ENCODE measurements at places on chromosomes 2 and 18. TPM values are rescaled to one million over a fixed set of nuclear protein-coding genes. Genes with fewer than 3 reads are reported as not detected.

Gene DOK1
- total RNA-seq: 1.9 TPM

DNA sequence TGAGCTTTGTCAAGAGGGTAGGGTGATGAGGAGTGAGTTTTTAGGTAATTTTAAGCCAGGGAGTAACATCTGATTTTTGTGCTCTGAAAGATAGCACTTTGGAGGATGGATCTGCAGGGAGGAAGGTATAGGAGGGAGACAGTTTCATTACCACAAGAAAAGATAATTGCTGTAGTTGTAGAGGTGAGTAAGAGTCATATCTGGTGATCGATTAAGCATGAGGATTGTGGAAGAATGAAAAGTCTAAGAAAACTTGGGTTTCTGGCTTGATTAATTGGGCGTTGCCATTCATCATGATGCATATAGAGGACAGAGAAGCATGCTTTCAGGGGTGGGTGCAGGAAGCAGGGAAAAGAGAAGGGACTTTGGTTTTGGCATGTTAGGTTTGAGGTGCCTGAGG lies 18.5 kb downstream of the KCMF1 start:
- no peak for DNase-seq

- DNase-seq: no peak
These were observed 20.1 kb upstream of the SLC39A10 start for GRCh38 chr2:195636890-195637289.

Gene ACMSD
- total RNA-seq: 87.3 TPM

GRCh38 chr2:48781366-48781765 lies 25.8 kb upstream of the LHCGR start:
- no peak for DNase-seq

Gene UGT1A4
- total RNA-seq: 433 TPM

- DNase-seq: peak; percentile 58
These were observed 1.7 kb upstream of the POLR2D start for GRCh38 chr2:127859712-127860085.

Gene ABCG8
- 116 TPM for total RNA-seq

DNA sequence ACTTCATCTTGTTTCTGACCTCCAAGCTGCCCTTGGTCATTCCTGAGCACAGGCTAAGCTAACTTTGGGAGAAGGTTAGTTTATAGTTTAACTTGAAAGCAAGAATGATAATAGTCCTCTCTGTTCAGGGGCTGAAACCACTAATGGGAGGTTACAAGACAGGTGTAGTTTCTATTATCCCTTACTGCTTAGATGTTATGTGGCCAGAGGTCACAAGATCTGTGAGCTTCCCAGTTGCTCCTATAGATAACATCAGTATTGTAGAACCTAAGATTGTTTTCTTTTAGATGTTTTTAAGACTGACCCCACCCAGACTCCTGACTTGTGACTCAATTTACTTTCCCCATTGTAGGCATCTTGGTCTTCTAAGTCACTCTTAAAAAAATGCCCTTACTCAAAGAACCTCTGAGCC lies 94.8 kb upstream of the LPIN2 start:
- DNase-seq: no peak

GRCh38 chr2:233838251-233838650 lies 16.1 kb downstream of the HJURP start:
- no peak for DNase-seq

All from right lobe of liver (tissue), 6 donors.